ENCODE measurements at places on chromosomes 16 and 17.

DNA sequence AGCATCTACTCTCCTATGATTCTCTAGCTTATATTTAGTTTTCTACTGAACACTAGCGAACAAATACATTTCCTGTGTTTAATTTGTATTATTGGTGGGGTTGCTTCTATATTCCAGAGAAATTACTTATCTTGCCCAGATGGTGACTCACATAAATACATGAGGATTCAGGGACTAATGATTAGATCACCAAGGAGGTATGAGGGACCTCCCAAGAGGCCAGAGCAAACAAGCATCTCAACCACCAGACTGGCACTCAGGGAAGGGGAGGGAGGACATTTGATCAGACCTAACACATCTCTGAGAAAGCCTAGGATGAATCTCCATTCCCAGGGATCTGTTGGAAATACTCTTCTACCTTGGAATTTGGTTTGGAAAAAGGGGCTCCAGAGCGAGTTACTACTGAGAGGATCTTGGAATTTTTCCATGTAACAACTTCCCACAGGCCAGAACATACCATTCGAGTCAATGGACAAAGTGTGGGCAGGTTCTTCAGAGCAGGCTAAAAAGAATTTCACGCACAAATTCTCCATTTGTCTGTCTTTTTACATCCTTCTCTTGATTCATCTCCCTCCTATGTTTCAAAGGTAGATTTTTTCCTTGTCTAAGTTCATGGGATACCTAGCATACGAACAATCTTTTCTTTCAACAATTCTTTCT lies 262.6 kb upstream of the MYOCD start:
- no peak for DNase-seq

- no peak for DNase-seq
These were observed 7.0 kb downstream of the SLC5A2 start for GRCh38 chr16:31489616-31490584.

DNA sequence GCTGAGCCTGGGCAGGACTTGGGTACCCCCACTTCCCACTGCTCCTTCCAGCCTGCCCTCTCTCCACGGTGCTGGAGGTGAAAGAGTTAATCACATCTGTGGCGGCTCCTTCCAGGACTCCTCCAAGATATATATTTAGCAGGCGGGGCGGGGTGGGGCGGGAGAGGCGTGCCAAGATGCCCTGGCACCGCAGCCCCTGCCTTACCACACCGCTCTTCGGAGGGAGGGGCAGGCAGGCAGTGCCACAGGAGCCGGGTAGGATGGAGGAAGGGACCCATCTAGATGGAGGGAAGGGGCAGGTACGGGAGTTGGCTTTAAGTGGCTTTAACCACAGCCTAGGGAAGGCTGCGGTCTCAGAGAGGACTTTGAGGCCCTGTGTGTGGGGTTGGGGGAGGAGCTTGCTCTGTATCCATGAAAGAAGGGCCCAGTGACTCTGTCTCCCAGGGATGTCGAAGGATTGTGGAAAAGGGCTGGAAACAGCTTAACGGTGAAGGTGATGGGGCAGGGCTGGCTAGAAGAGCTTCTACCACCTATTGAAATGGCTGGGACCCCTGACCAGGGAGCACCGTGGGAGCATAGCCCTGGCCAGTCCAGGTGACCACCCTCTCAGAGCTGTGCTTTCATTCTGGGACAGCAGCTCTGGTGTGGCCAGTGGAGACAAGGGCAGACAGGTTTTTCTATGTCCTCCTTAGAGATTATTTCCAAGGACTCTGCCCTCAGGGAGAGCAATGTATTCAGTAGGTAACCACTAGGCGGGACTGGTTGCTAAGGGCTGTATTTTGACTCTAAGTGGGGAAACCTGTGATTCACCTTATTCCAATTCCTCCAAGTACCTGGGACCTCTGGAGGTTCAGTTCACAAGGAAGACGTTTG lies 13.0 kb downstream of the GPR142 start:
- DNase-seq: no peak

DNA sequence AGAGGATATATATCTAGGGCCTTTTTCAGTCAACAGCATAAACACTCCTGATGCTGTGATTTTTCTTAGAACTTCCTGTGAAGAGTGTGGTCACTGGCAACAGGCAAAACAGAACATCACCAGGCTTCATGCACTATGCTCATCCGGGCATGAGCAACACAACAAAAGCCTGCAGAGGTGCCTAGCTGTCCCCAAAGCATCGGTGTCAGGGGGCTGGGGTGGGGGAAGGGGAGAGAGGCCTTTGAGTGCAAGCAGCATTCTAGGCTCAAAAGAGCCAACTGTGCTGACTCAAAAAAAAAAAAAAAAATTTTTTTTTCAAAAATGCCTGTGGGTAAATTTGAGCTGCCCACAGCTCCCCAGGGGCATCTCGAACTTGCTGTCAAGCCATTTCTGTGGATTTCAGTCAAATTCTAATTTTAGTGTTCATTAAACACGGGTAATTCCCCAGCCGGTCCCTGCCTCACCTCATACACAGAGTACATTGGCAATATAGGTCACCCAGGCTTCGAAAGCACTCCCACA lies 194.6 kb upstream of the DYNLRB2 start:
- DNase-seq: no peak

- DNase-seq: no peak
These were observed 41.7 kb downstream of the SLC39A11 start for GRCh38 chr17:73050797-73051196.

DNA sequence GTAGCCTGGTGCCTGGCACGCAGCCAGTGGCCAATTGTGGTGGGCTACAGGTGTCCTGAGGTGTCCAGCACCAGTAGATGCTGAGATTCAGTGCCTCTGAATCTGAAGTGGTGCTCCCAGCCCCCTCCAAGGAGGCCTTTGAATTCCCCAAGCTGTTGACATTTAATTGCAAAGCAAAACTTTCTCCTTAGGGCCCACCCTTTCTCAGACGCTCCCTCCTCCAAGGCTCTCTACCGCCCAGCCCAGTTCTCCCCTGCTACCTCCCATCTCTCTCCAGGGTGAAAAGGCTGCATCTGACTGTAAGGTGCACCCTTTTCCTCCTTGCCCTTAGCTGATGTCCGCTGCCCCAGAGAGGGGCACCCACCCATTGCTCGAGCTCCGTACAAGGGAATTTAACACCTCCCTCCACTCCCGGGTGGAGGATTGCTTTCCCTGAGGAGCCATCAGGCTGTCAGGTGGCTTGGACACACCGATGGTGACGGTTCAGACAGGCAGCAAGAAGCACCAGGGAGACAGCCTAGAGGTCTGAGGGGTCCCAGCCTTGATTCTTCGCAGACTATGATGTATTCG lies 1.7 kb downstream of the BEAN1 start:
- no peak for DNase-seq

DNA sequence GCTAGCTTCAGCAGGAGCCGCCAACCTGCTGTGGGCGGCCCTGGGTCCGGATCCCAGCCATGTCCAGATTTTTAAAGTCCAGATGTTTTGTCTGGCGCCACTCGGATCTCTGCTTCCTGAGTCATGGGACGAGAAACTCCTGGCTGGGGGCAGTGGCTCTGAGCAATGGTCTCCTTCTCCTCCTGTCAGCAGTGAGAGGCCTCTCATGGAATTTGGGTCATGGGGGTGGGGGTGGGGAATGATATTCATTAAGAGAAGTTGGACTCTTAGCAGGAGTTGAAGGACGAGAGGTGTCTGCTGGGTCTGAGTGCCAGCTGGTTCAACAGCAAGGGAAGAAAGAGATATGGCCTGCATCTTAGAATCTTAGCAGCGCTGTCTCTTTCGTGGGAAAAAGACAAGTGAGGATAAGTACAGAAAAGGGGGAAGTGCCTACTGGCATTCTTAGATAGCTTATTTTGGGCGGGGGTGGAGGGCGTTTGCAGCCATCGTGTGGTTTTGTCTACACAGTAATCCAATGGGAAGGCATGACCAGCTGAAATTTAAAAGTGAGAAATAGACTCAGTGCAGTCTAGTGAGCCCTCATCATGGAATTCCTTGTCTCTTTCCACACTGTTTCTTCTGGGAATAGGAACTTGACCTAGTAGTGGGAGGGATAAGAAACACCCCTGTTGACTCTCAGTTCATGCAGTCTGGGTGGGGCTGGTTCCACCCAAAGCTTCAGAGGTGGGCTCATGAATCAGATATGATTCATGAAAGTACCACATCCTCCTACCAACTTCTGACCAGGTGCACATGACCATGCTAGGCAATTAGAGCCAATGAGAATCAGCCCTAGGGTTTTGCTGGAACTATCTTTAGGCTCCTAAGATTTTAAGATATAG lies 80.5 kb downstream of the MYH13 start:
- DNase-seq: no peak

DNA sequence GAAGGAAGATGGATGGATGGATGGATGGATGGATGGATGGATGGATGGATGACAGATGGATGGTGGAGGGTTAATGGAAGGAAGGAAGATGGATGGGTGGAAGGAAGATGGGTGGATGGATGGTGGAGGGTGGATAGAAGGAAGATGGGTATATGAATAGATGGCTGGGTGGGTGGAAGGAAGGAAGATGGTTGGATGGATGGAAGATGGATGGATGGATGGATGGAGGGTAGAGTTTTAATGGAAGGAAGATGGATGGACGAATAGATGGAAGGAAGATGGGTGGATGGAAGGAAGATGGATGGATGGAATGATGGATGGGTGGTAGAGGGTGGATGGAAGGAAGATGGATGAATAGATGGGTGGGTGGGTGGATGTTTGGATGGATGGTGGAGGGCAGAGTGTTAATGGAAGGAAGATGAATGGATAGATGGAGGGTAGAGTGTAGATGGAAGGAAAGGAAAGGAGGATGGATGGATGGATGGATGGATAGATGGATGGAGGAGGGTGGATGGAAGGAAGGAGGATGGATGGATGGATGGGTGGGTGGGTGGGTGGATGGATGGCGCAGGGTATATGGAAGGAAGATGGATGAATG lies 22.1 kb downstream of the MLYCD start:
- DNase-seq: no peak

- DNase-seq: no peak
These were observed 25.7 kb downstream of the PSMD7 start for GRCh38 chr16:74322301-74322710.

DNA sequence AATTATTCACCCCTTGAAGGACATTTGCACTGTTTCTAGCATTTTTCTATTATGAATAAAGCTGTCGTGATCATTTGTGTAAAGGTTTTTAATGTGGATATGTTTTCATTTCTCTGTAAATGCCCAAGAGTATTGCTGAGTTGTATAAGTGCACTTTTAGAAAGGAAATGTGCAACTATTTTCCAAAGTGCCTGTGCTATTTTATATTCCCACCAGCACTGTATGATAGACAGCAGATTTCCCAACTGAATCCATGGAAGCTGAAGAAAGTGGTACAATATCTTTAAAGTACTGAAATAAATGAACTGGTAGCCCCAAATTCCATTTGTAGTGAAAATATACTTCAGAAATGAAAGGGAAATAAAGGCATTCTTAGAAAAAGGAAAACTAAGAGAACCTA lies 238.4 kb downstream of the BCAS3 start:
- DNase-seq: no peak

- no peak for DNase-seq
These were observed 431.8 kb downstream of the PMP22 start for GRCh38 chr17:14833201-14833785.

DNA sequence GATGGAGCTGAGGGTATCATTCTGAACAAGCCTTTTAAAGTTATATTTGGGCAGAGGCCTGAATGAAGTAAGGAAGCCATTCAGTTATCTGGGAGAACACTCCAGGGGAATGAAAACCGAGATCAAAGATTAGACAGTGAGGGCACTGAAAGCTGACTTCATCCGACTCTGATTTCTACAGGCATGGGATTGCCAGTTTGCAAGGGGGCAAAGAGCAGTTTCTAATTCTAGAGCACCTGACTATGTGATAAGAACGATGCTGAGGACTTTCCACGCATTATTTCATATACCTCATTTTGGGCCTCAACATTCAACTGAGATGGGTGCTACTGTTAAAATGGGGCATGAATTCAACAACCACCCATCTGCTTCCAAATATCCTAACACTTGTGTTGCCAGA lies 135.7 kb downstream of the CDK5R1 start:
- DNase-seq: no peak

GRCh38 chr17:78357177-78357586 lies 2.7 kb downstream of the SOCS3 start:
- no peak for DNase-seq

DNA sequence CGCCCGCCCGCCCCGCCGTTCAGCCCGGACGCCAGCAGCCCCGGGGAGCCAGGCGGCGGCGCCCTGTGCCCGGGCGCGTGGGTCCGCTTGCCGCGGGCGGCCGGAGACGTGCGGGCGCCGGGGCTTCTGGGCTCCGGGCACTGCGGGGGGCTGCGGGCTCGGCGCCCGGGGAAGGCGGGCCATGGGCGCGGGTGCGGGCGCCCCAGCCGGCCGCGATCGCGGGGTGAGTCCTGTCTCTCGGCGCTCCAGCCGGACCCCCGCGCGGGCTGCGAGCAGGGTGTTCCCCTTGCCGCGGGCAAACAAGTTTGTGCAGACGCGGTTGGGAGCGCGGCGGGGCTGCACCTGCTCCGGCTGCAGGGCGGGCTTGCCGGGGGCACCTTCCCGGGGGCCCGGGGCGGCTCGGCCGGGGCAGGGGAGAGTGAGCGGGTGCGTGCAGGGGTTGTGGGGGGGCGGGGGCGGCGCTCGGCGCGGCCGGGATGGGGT lies 292 bp downstream of the WSCD1 start:
- DNase-seq: no peak

GRCh38 chr17:16507918-16508533 lies 16.0 kb upstream of the LRRC75A start:
- DNase-seq: no peak

DNA sequence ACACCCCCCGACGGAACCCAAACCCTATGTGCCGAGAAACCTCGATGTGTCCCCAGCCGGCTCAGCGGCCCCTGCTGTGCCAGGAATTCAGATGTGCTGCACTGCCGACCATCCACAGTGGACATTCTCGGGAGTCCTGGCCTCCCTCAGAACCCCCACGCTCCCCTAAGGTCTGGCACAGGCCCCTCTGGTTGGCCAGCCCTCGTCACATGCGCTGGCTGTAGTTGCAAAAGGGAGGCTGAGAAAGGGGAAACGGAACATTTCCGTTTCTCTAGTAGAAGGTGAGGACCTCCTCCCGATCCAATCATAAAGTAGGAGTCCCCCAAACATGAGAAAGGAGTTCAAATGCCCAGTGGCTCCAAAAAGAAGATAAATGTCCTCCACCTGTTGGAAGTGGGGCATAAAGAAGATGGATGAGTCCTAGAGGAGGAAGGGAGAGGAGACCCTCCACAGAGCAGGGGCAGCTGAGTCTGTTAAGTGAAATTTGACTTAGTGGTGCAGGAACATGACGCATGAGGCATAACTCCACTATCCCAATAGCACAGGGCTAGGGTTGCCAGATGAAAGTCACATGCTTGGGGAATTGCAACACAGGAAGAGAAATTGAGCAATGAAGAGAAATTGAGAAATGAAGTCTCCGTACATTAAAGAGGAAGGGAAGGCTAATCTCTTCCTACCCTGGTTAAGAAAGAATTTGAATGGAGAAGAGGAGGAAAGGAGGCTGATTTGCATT lies 49.3 kb upstream of the WSB1 start:
- no peak for DNase-seq

- peak; percentile 72 for DNase-seq
These were observed at the start of gene KCTD11 for GRCh38 chr17:7351665-7352502. TSS of gene KCTD11 (plus strand) at chr17:7352162.

GRCh38 chr16:50266337-50267091 lies at the start of gene ADCY7:
TSS of gene ADCY7 (plus strand) at chr16:50266551. CDS start at chr16:50288180, 21,629 bp downstream.
- peak; percentile 80 for DNase-seq

GRCh38 chr16:72766506-72766905 lies 281.4 kb downstream of the ZFHX3 start:
- DNase-seq: no peak
